ENCODE measurements at places on chromosomes 3 and 15.

DNA sequence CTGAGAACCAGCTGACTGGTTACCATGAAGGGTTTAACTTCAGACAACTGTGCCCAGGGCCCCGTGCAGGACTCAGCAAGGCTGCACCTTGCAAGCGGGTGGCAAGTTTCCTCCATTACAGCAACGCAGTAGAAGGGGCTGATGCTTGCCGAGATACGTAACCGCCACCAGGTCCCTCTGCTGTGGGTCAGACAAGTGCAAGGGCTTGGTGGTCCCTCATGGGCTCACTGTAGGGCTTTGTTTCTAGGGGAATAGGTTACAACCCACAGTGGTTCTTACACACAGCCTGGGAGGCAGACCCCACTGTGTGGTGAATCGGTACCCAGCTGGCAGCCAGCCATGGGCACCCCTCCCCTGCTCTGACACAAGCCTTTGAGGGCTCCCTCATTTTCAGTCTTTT, 15.5 kb upstream of the SNRPA1 start:
- no peak for DNase-seq

DNA sequence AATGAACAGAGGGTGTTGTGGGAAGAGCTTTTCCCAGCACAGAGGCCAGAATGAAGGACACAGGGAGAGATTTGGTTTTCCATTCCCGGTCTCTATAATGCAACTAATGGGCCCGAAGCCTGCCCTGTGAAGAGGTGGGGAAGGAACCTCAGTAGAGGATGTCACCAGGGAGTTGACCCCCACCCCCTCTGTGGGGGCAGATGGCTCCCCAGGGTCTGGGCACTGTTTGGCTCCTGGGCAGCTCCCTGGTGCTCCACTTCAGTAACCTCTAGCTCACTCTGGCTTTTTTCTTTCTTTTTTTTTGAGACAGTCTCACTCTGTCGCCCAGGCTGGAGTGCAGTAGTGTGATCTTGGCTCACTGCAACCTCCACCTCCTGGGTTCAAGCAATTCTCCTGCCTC, 109.1 kb upstream of the DLG1 start:
- DNase-seq, result no peak

- DNase-seq, result no peak
Measured at GRCh38 chr3:192366916-192367315, 360.4 kb downstream of the FGF12 start.

DNA sequence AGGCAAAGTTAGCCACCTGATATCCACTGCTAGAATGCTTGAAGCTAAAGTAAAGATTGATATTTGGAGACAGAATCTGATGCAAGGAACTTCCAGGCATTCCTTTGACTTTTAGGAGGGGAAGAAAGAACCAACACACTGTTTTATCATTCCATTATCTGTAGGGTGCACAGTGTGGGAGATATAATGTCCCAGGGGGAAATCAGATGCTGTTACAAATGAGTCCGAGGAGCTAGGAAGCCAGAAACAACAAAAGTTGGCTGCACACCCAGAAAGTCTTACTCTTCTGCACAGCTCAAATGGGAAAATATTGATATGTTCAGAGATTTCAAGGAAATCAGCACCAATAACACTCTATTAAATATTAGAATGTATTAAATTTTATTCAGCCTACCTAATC, 113.6 kb upstream of the ROBO1 start:
- no peak for DNase-seq

- no peak for DNase-seq
Measured at GRCh38 chr3:28850186-28850585, 430.7 kb upstream of the RBMS3 start.

DNA sequence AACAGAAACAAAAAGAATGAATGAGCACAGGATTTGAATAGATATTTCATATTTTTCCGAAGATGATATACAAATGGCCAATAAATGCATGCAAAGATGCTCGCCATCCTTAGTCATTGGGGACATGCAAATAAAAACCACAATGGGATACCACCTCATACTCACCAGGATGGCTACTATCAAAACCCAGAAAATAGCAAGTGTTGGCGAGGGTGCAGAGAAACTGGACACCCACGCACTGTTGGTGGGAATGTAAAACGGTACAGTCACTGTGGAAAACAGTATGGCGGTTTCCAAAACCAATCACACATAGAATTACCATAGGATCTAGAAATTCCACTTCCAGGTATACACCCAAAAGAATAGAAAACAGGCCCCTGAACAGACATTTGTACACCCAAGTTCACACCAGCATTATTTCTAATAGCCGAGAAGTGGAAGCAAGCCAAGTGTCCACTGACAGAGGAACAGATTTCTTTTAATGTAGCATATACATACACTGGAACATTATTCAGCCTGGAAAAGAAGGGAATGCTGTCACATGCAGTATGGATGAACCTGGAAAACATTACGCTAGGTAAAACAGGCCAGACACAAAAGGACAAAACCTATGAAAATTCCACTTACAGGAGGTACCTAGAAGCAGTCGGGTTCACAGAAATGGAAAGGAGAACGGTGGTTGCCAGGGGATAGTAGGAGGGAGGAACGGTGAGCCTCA, 3.6 kb downstream of the RNF168 start:
- DNase-seq, result no peak

DNA sequence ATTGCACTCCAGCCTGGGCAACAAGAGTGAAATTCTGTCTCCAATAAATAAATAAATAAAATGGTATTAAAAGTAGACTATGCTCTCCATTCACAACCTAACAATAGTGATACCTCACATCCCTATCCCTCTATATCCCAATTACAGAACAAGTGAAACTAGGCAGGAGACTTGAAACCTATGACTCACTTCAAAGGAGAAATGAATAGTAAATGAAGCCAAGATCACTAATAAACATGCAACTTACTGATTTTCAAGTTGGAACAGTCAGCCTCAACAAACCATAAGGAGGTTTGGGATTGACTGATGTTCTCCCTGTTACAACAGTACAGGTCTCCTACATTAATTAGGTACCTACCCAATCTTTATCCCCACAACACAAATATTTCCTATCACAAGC, 103.4 kb downstream of the GSK3B start:
- DNase-seq, result no peak

GRCh38 chr15:37616215-37616614, 318.2 kb upstream of the TMCO5A start:
- no peak for DNase-seq
